Spinal cord (tissue), 10 donors: ENCODE measurements at places on chromosomes 7 and 10. TPM values are rescaled to one million over a fixed set of nuclear protein-coding genes. Genes with fewer than 3 reads are reported as not detected.

The EPHB4 gene
- 17.3 TPM for polyA plus RNA-seq

The PDE1C gene
- polyA plus RNA-seq, result 16.9 TPM

The PROSER2 gene
- 5.0 TPM for polyA plus RNA-seq

- DNase-seq, result no peak
- H3K4me3 ChIP-seq, result no peak overlapping the region
- H3K4me1 ChIP-seq, result no peaks in the 10 kb centered on the region
- H3K36me3 ChIP-seq, result no peaks in the 10 kb centered on the region
- H3K27ac ChIP-seq, result no peak overlapping the region
These were observed 50.3 kb downstream of the ATXN7L1 start for GRCh38 chr7:105826143-105826542.

The AIMP2 gene
- polyA plus RNA-seq, result 25.3 TPM

The PNLIPRP1 gene
- not detected for polyA plus RNA-seq

The TAF6 gene
- polyA plus RNA-seq, result 73.2 TPM

The SNCG gene
- polyA plus RNA-seq, result 545 TPM

The FAM25C gene
- polyA plus RNA-seq, result not detected

DNA sequence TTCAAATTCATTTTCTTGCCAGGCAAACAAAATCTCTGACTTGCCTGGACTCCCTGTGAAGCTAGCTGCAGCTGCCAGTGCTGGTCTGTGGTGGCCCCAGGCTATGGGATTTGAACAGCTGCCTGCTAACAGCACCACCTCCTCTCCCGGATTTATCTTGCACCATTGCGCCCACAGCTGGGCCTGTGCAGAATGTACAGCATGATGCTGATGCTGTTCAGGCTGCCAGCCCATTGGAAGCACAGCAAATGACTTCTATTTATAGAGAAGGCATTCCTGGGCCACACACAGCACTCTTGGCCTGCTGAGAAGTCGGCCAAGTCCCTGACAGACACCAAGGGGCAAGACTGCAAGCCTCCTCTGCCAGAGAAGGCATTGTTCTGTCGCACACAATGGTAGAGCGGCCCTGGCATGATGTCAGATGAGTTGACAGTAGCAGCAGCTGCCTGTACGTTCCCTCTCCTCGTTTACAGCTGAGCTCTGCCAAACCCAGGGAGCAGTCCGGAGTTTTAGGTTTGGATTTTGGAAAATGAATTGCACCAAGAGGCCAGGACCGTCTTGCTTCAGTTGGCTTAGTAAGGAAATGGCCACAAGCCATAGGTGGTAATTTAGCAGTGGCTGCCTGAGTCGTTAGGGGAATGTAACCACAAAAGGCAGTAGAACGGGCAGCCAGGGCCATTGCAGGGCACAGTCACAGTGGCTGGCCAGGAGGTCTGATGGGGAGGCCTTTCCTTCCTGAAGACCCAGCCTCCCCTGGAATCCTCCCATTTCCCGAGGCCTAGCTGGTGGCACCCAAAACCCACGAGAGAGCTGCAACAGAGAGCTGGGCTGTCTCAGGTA, 38.5 kb downstream of the MTURN start:
- H3K4me1 ChIP-seq, result peaks cover 33% of the 10 kb centered on the region
- H3K4me3 ChIP-seq, result no peak overlapping the region
- DNase-seq, result peak; percentile 95
- H3K27me3 ChIP-seq, result no peaks in the 10 kb centered on the region
- peak overlapping the region; percentile 60 for H3K27ac ChIP-seq

The OR2F1 gene
- not detected for polyA plus RNA-seq

The ABI1 gene
- polyA plus RNA-seq, result 87.0 TPM

The AMPH gene
- polyA plus RNA-seq, result 109 TPM

DNA sequence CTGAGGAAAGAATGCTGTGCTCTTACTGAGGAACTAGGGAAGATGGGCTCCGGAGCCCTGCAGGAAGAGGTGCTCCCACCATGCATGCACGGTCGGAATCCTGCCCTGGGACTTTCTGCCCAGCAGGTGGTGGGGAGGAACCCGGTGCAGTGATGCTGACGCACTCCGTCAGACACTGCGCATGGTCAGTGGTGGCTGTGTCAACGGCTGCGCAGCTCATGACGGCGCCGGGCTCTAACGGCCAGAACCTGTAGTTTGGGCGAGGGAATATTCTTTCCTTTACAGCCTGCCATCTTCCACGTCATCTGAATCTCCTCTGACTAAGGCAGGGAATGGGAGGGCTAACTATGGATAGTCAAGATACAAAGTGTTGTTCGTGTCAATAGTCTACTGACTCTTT, 189.2 kb upstream of the MGMT start:
- H3K36me3 ChIP-seq, result no peaks in the 10 kb centered on the region
- H3K27me3 ChIP-seq, result peaks cover 2% of the 10 kb centered on the region

The ANK3 gene
- polyA plus RNA-seq, result 159 TPM

The IGFBP3 gene
- polyA plus RNA-seq, result 27.9 TPM

The MRC1 gene
- polyA plus RNA-seq, result 3.4 TPM

GRCh38 chr10:6045314-6045848, 16.8 kb downstream of the IL2RA start:
- H3K27ac ChIP-seq, result no peak overlapping the region
- no peak for DNase-seq
- H3K4me1 ChIP-seq, result no peaks in the 10 kb centered on the region
- H3K27me3 ChIP-seq, result no peaks in the 10 kb centered on the region

The MMD2 gene
- 43.6 TPM for polyA plus RNA-seq

The SPAM1 gene
- not detected for polyA plus RNA-seq

The CXCL12 gene
- 90.1 TPM for polyA plus RNA-seq

DNA sequence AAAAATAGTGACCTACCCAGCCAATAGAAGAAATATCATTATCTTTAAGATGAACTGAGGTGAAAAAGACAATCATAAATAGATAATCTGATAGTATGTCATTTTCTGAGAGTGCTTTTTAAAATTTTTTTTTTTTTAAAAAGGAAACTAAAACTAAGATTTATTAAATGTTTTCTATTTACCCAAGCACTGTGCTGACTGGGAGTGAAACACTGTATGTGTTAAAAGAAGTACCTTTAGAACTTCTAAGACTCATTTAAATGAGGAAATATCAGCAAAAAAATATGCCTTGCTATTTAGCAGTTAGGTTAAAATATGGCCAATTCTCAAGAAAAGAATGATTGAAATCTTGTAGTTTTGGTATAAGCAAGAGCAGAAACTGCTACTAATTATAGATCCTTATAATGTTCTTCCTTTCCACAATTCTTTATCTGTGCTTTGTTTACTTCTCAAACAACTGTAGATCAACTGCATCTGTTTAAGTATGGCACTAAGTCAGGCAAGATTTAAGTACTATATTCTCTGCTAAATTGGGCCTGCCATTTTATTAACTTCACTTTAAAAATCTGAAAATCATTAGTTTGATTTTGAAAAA, 39.5 kb upstream of the WNT2 start:
- no peaks in the 10 kb centered on the region for H3K27me3 ChIP-seq
- H3K4me1 ChIP-seq, result no peaks in the 10 kb centered on the region
- no peak overlapping the region for H3K27ac ChIP-seq
- H3K36me3 ChIP-seq, result no peaks in the 10 kb centered on the region

- peak overlapping the region; percentile 89 for H3K4me3 ChIP-seq
- H3K4me1 ChIP-seq, result no peaks in the 10 kb centered on the region
- no peaks in the 10 kb centered on the region for H3K27me3 ChIP-seq
- no peaks in the 10 kb centered on the region for H3K36me3 ChIP-seq
- DNase-seq, result no peak
These were observed 3.5 kb downstream of the ARID5B start for GRCh38 chr10:61904733-61905725.

GRCh38 chr7:73820013-73820412, 10.8 kb upstream of the CLDN4 start:
- no peaks in the 10 kb centered on the region for H3K36me3 ChIP-seq
- no peaks in the 10 kb centered on the region for H3K4me1 ChIP-seq
- no peak for DNase-seq

DNA sequence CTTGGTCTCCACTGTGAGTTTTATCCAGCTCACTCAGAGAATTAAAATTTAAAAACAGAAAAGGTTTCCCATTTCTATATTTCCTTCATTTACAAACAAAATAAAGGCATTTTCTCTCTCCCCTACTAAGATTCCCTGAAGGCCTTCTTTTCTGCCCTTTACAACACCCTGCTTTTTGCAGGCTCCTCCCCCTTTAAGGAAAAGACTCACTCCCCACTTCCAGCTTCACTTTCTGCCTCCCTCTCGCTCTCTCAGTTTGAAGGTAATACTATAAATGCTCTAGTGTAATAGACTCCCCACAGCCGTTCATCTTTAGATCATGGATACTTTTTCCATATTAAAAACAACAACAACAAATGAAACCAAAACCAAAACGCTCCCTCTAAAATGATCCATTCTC, 53.3 kb downstream of the CDHR3 start:
- H3K27ac ChIP-seq, result no peak overlapping the region
- H3K4me3 ChIP-seq, result no peak overlapping the region
- H3K4me1 ChIP-seq, result peaks cover 19% of the 10 kb centered on the region
- peaks cover 10% of the 10 kb centered on the region for H3K27me3 ChIP-seq

DNA sequence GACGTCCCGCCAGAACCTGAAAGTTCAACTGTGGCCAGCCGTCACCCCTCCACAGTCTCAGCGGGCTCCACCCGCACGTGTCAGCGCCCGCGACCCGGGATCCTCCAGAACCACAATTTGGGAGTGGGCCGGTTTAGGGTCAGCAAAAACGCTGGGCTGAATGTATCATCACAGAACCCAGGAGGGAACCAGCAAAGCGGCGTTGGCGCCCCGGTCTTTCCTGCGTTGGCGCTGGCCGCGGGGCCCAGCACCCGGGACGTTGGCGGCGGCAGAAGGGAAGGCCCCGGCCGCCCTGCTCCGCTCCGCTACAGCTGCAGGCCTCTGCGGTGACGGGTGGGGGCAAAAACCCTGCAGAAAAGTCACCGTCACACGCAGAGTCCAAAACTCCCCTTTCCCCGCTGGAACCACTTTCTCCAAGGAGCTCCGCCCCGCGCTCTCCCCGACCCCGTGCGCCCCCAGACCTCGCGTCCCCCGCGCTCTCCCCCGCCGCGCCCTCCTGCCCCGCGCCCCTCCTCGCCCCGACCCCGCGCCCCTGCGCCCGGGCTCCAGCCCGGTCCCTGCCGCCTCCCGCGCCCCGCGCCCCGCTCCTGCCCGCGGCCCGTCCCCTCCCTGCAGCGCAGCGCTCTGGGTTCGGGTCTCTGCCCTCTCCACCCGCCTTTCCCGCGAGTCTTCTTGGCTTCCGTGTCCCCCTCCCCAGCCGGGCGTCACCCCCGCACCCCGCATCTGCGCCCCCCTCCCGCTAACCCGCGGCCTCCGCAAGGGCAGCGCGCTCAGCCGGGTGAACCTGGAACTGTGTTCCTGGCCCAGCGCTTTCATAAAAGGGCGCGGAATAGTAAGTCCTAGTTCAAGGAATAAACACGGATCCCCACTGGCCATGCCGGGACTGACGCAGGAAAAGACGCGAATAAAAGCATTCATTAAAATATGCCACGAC, 24.0 kb upstream of the RNF32 start:
- peaks cover 16% of the 10 kb centered on the region for H3K27me3 ChIP-seq
- no peaks in the 10 kb centered on the region for H3K36me3 ChIP-seq
- H3K4me3 ChIP-seq, result peak overlapping the region; percentile 5
- peaks cover 6% of the 10 kb centered on the region for H3K4me1 ChIP-seq
- no peak overlapping the region for H3K27ac ChIP-seq

GRCh38 chr7:98955992-98956391, 77.7 kb downstream of the TRRAP start:
- H3K4me1 ChIP-seq, result no peaks in the 10 kb centered on the region
- H3K27me3 ChIP-seq, result no peaks in the 10 kb centered on the region
- peaks cover 72% of the 10 kb centered on the region for H3K36me3 ChIP-seq
- H3K27ac ChIP-seq, result no peak overlapping the region
- no peak overlapping the region for H3K4me3 ChIP-seq
- DNase-seq, result no peak

The HMX2 gene
- polyA plus RNA-seq, result 0.09 TPM

DNA sequence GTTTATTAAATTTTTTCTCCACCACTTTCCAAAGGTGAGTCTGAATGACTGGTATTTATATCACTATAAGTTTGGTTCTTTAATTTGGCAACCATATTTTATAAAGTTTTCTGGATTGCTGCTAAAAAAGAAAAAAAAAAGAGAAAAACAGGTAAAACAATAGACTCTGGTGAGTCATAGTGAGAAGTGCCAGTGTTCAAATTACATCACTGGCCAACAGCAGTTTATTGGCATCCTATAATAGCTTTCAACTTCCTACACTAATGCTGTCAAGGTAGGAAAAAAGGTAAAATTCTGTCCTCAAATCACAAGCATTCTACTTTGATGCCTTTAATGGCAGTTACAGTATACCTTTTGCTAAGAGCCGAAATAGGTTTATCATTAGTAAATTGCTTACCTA, 808.8 kb downstream of the GRM8 start:
- H3K27me3 ChIP-seq, result no peaks in the 10 kb centered on the region
- no peaks in the 10 kb centered on the region for H3K4me1 ChIP-seq
- H3K27ac ChIP-seq, result no peak overlapping the region
- H3K36me3 ChIP-seq, result no peaks in the 10 kb centered on the region

GRCh38 chr7:121219026-121219425, 109.8 kb upstream of the WNT16 start:
- H3K4me1 ChIP-seq, result no peaks in the 10 kb centered on the region
- DNase-seq, result no peak
- no peak overlapping the region for H3K27ac ChIP-seq

The MRLN gene
- 2.8 TPM for polyA plus RNA-seq

DNA sequence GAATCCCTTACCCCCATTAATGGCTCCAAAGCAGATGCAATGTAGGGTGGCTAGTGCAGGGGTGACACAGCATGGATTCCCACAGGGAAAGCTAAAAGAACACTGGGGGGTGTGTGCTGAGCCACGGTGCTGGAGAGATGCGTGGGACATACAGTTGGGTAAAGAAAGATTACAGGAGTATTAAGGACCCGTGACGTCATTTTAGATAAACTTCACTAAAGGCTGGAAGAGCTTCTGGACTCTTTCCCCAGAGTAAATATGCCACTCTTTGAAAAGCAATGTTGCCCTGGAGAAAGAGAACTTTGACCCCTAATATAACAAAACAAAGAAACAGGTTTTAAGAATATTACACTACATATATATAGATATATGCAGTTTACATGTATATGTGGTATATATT, 481.5 kb upstream of the VSTM2A start:
- H3K27me3 ChIP-seq, result no peaks in the 10 kb centered on the region
- no peak overlapping the region for H3K4me3 ChIP-seq
- H3K27ac ChIP-seq, result no peak overlapping the region
- H3K36me3 ChIP-seq, result no peaks in the 10 kb centered on the region
- DNase-seq, result no peak
- H3K4me1 ChIP-seq, result no peaks in the 10 kb centered on the region

DNA sequence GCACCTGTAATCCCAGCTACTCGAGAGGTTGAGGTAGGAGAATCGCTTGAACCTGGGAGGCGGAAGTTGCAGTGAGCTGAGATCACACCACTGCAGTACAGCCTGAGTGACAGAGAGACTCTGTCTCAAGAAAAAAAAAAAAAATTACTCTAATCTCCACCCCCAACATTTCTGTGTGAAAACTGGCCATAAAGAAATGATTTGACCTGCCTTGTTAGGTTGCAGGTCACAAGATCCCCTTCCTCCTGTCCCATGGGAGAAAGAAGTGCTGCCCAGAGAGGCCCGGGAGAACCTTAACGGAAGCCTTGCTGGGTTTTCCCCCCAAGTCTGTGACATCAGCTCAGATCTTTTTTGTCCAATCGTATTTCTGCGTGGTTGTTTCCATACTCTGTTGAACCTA, 8.7 kb upstream of the CALHM1 start:
- H3K4me1 ChIP-seq, result no peaks in the 10 kb centered on the region
- H3K4me3 ChIP-seq, result no peak overlapping the region
- H3K27me3 ChIP-seq, result no peaks in the 10 kb centered on the region
- no peak for DNase-seq
- no peaks in the 10 kb centered on the region for H3K36me3 ChIP-seq

GRCh38 chr10:102467971-102468438, 16.7 kb upstream of the C10orf95 start:
- no peaks in the 10 kb centered on the region for H3K27me3 ChIP-seq
- H3K27ac ChIP-seq, result no peak overlapping the region
- H3K36me3 ChIP-seq, result peaks cover 40% of the 10 kb centered on the region

The VPS37D gene
- 28.3 TPM for polyA plus RNA-seq
